ENCODE measurements at places on chromosomes 12 and 14.

DNA sequence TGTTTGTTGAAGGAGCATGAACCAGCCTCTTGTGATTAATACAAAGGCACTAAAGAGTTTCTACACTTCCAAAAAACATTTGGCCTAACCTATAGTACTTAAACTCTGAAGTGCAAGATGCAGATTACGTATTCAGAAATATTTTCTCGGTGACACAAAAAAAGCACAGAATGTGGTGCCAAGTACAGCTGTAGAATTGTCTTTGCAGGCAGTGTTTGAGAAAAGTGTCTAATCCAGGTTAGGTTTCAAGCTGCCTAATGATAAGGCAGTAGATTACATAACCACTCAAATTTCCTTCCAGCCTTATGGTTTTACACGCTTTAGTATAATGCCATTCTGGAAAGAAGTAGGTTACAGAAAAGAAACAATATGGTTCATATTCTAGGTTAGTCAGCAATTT is 205.2 kb downstream of the KLHL28 start:
- DNase-seq = no peak

DNA sequence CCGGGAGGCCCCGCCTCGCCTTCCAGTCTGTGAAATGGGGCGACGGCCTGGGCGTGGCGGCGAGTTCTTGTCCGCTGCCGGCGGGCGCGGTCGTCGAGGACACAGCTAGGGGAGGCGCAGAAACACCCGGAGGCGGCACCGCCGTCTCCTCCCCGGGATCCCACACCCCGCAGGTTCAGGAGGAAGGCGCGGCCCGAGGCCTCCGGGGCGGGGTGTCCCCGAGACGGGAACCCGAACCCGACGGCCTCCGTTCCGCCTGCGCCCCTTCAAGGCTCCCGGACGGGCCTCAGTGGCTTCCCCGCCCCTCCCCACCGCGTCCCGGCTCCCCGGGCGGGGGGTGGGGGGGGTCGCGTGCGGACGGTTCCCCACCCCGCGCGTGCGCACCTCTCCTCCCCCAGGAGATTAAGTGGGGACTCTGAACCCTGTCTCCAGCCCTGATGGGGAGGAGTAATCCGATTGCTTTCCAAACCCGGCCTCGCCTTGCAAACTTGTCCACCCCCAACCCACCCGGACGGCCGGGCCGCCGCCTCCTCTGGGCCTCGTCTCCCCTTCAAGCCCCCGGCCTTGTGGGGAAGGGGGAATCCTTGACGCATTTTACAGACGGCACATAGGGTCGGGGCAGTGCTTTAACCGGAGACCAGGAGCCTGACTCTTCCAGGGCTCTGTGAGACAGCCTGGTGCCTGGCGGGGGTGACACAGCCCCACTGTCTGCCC is 35.3 kb upstream of the ANKRD9 start:
- DNase-seq = no peak

GRCh38 chr12:124543052-124543589 is 24.3 kb downstream of the NCOR2 start:
- DNase-seq = no peak

- DNase-seq = no peak
These were observed 45.7 kb upstream of the VASH1 start for GRCh38 chr14:76715511-76716081.

- no peak for DNase-seq
These were observed 618.4 kb downstream of the SLC6A15 start for GRCh38 chr12:84294246-84294645.

GRCh38 chr12:94736004-94736403 is 85.6 kb upstream of the TMCC3 start:
- DNase-seq = no peak

GRCh38 chr14:103931422-103931821 is 3.2 kb downstream of the TDRD9 start:
- DNase-seq = no peak

GRCh38 chr14:90554341-90554740 is 157.5 kb downstream of the CALM1 start:
- DNase-seq = peak; percentile 62

- DNase-seq = no peak
These were observed 13.1 kb upstream of the CLEC7A start for GRCh38 chr12:10142976-10143589.

GRCh38 chr14:26427097-26427496 is 170.7 kb downstream of the NOVA1 start:
- DNase-seq = no peak

DNA sequence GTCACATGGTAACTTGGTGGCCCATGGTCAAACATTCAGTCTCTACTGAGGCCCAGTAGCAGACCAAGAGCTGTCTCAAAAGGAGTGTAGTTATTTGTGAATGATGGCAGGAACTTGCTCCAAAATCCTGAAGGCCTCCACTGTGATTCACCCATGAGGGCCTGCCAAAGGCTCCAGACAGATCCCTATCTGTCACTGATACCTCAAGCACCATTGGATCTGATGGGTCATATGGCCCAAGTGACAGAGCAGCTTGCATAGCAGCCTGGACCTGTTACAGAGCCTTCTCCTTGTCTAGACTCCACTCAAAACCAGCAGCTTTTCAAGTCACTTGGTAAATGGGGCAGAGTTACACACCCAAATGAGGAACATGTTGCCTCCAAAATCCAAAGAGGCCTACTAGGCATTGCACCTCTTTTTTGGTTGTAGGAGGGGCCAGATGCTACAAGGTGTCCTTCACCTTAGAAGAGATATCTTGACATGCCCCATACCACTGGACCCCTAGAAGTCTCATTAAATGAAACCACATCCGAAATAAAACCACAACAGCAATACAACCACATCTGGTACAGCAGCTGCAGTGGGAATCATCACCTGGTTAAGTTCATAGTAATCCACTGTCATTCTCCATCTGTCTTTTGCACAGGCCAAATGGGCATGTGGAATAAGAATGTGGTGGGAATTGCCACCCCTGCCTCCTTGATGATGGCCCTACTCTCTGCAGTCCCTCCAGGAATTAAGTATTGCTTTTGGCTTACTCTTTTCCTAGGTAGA is 150.4 kb upstream of the MAX start:
- DNase-seq = no peak

GRCh38 chr14:68841016-68841809 is 48.3 kb upstream of the ZFP36L1 start:
- no peak for DNase-seq

DNA sequence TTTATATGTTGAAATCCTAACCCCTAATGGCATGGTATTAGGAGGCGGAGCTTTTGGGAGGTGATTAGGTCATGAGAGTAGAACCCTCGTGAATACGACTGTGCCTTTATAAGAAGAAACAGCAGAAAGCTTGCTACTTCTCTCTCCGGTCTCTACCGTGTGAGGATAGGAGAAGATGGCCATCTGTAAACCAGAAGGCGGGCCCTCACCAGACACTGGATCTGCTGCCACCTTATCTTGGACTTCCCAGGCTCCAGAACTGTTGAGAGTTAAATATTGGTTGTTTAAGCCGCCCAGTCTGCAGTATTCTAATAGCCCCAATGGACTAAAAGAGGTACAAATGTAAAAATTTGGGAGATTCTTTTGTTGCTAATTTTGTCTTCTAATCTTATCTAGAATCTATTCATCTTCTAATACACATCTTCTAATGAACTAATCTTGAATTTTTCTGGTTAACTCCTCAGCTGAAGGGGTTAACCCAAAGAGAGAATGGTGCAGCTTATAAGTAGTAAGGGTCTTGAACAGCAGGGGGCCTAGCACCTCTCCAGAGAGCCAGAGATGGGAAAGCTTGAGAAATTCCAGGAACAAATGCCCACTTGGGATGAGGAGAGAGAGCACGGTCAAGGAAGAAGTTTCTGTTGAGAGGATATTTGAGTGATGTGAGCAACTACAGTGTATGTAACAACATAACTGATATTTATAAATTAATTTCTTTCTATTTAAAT is 264.0 kb upstream of the GRIP1 start:
- DNase-seq = no peak

- no peak for DNase-seq
These were observed 338.9 kb downstream of the PDZRN4 start for GRCh38 chr12:41527062-41527461.

- no peak for DNase-seq
These were observed at the start of gene KRT86 for GRCh38 chr12:52274521-52275120. Gene KRT86, plus strand, starts transcription at chr12:52274645. Its CDS starts 27,272 bp downstream, at chr12:52301917.

GRCh38 chr14:26261368-26262122 is 336.3 kb downstream of the NOVA1 start:
- no peak for DNase-seq

DNA sequence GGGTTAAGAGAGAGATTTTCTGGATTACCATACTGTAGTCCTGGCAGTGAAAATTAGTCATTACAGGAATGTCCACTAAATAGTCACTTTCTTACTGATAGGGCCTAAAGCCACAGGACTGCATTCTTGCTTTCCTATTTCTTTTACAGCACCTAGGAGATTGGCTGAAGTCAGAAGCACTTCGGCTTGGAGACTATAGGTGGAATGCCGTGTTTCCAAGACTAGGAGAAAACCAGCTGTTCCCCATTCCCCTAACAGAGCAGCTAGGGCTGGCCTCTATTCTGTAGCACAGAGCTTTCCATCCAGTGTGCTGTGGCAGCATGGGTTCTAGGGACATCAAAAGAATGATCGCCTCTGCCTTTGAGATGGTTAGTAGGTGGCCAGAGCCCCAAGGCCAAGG is 15.1 kb downstream of the PIGH start:
- no peak for DNase-seq

DNA sequence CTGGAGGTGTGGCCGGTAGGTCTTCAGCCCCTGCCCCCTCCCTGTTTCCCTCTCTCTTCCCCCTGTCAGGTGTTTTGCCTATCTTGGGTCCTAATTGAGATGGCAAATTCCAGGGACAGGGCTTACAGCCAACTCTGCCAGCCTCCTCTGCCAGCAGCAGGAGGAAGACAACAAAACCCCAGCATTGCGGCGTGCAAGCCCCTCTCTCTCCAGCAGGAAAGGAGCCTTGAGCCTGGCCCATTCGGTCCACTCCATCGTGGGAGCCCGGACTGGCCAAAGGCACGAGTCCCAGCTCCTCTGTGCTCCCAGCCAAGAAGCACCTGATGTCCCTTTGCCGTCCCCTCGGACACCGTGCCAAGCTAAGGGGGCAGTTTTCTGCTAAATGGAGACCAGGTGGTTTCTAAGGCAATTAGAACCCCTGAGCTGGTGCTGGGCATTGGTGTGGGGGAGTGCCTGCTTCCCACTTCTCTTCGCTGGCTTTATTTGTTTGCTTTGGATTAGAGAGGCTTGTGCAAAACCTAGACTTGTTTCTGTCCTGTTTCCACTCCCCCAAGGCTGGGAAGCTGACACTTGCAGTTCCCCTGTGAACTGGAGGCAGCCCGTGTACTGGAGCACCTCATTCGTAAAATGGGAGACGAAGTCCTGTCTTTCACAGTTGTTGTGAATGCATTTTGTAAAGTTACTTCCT is 57.1 kb upstream of the LHX5 start:
- DNase-seq = no peak

DNA sequence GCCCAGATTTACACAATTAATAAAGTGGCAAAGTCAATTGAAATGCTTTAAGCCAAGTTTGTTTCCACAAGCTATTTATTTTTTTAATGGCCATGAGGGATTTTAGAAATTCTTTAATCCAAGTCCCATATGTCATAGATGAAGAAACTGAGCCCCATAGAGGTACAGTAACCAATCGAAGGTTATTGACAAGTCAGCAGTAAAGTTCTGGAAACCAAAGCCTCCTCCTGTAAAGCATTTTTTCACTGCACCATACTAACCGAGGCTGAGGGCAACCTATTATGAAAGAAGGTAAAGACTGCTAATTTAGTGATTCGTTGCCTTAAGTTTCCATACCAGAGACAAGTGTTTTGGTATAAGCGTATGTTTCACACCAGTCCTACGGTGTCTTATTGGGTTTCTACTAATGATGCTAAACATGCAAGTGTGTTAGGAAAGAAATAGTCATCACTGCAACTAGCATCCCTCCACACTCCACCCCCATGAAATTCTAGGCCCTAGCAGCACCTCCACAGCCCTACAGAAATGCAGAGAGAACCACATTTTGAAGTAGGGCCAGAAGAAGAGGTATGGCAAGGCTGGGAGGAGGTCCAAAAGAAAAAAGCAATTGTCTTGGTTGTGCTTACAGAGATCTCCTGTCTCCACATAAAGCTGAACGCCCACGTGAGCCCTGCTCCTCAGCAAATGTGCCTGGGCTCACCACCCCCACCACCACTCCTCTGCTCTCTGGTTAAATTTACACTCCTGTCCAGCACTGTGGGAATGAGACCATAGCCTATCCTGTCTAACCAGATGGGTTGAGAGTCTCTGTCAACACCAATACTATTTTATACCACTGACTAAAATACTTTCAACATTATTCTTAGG is 271.1 kb upstream of the G2E3 start:
- no peak for DNase-seq

DNA sequence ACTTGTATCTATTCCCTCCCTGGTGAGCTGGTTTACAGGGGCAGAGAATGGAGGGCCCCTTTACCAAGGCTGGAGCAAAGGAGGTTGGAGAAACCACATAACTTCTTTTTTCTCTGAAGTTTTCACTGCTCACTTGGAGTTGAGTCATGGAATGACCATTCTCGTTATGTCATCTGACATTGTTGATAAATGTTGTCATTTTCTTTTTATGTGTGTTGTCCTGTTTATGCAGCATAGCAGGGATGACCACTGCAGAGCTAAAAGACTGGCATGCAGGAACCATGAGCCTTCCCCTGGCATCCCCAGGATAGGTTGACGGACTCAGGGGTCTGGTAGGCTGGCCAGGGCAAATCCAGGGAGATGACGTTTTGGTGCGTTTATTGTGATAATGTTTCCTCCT is 256.8 kb upstream of the DDHD1 start:
- no peak for DNase-seq

DNA sequence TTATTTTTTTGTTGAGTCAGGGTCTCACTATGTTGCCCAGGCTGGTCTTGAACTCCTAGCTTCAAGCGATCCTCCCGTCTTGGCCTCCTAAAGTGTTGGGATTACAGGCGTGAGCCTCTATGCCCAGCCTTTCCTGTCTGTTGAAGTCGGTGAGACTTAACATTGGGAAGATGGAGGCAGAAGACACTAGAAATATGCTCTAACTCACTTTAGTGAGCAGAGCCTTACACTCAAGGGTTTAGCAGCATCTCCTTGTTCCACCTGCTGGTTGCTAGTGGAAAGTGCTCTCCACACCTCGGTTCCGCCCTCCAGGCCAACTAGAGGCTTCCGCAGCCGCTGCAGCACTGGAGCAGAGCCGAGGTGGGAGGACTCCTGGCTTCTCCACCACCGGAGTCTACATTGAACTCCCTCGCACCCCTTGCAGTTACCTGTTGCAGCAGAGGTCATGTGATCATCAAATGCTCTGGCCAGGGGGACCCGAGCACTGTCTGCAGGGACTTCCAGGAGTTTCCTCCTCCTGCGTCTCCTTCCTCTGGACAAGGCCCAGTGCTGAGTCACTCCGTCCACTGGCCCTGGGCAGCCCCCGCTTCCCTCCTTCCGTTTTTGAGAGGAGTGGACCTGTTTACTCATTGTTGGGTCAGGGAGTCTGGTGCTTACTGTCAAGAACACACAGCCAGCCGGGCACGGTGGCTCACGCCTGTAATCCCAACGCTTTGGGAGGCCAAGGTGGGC is 9.4 kb upstream of the HVCN1 start:
- DNase-seq = no peak

DNA sequence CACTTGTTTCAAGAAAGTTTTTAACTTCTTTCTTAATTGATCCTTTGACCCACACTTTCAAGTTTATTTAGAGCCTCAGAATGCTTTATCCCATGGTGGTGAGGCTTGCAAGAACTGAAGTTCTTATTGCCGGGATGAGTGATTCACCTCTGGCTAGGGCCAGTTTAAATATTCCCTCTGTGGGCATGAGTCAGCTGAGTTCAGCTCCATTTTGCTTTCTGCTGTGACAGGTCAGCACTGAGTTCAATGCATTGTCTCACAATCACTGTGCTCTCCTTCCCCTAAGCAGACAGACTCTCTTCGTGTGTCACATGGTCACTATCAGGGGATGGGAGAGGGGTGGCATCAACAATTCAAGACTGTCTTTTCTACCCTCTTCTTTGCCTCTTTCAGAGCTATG is 514.6 kb upstream of the FBXO33 start:
- no peak for DNase-seq
